ENCODE measurements at places on chromosomes 2 and 18. TPM values are rescaled to one million over a fixed set of nuclear protein-coding genes. Genes with fewer than 3 reads are reported as not detected.

DNA sequence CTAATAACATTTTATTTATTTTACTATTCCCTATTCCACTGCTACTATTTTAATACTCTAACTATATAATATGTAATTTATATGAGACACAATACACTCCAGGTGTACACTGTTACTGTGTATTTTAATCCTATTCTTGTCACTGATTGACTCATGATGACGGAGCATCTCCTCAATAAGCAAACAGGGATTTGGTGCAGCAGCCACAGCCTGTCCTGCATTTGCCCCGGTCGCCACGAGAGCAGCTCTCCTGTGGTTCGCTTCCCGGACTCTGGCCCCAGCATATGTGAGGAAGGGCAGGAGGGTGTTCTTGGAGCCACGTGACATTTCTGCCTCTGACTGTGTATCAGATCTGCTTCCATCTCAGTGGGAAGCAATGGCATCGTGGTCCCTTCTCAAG is 74.1 kb upstream of the PXDN start:
- no peak for DNase-seq

- DNase-seq, result no peak
Measured at GRCh38 chr2:39511219-39511604, 74.1 kb upstream of the MAP4K3 start.

DNA sequence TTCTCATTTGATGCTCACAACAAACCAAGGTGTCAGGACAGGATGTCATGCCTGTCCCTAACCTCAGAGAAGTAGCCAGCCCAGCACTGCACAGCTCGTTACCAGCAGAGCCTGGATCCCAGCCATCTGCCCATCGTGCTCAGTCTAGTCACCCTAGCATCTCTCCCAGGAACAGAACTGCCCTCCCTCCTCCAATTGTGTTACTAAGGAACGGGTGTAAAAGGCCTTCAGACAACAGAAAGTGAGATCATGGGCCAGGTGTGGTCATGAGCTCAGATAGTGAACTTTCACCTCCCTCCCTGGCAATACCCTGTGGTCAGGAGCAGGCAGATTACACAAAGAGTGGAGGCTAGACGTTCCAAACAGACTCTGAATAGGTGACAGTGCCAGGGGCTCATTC is 111.8 kb upstream of the PPP1CB start:
- no peak for DNase-seq

DNA sequence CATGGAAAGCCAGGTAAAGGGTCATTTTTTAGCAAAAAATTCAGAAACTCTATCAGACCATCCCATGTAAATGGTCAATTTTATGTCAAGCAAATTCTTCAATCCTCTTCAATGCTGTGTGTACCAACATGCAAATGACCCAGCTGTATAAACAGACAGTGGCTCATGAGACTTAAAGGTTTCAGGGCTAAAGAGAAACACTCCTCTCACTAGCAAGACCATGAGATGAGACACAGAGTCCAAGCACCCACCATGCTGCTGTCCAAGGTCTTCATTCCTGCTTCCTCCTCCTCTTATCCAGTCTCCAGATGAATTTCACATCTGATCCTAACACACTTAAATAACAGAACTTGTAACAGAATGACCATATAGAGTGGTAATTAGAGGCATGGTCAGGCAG is 30.8 kb upstream of the ONECUT2 start:
- DNase-seq, result no peak

DNA sequence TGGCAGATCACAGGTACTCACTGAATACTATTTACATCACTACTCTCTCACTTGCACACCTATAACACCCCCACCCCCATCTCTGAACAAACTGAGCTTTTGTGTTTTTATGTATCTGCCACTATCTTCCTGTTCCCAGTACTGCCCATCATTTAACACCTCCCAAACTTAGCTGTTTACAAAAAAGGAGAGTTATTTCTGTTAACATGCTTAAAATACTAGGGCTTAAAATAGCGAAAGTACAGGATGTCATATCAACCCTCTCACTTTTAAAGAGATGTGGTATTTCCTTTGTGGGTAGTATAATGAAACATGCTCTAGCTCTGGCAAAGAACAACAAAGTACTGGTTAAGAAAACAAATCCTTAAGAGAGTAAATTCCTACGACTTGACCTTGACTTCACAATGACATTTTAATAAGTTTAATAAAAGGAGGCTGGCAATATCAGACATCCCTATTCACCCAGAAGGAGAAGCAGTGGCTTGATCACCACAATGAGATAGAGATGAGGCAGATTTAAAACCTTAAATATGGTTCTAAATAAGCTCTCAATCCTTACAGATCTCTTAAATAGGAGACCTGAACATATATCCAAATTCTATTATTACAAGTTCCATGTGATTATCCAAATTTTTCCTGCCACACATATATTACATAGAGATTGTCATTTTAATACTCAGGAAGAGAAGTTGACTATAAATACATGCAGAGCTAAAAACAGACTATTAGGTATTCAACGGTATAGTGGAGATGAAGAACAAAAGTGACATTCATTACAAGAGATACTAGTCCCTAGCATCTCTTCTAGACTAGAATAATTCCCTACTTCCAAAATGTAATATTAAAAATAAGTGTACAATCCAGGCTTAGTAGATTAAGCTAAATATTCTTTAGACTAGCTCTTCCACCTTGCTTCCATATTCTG is 36.9 kb downstream of the TRAK2 start:
- DNase-seq, result no peak

GRCh38 chr2:38712871-38713270 is 38.3 kb downstream of the SRSF7 start:
- no peak for DNase-seq

DNA sequence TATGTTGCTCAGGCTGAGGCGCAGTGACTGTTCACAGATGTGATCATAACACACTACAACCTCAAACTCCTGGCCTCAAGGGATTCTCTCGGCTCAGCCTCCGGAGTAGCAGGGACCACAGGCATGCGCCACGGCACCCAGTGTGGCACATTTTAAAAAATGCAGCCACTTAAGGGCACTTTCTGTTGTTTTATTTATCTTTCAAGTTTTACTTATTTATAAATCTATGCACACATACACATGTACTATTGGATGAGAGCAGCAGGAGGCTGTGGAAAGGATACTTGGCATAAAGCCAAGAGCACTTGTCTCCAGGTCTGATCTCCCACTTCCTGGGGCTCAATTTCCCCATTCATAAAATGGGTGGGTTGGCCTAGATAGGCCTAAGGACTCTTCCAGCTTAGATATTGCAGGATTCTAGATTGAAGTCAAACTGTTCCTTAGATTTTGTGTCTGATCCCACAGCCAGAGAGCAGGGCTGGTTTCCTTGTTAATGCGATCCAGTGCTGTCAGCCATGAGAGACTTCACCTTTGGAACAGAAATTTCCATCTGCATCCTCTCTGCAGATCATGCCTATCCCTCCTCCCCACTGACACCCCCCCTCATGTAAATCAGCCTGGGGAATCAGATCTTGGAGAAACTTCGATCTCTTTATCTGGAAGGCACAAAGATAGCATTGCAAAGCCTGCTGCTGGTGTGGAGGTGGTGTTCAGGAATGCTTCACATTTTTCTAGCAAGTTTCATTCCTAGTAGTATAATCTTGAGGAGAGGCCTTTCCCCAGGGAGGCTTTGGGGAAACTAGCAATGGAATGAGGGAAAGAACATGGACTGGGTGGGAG is 24.7 kb downstream of the PCBP1 start:
- DNase-seq, result no peak

- DNase-seq, result no peak
Measured at GRCh38 chr2:198498516-198498915, 694.1 kb downstream of the PLCL1 start.

- DNase-seq, result no peak
Measured at GRCh38 chr2:177740700-177741099, 331.9 kb downstream of the PDE11A start.

DNA sequence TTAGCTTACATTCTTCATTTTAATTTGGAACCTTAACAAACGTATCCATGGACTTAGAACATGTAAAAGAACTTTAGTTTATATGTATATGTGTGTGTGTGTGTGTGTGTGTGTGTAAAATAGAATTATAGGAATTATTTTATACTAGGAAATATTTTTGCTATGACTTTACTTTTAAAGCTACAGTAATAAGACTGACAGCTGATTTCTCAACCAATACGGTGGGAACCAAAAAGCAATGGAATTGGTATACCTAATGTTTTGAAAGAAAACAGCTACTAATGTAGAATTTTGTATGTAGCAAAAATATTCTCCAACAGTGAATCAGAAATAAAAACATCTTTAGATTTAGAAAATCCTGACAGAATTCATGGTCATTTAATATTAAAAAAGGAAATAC is 146.5 kb upstream of the ARL4C start:
- no peak for DNase-seq

DNA sequence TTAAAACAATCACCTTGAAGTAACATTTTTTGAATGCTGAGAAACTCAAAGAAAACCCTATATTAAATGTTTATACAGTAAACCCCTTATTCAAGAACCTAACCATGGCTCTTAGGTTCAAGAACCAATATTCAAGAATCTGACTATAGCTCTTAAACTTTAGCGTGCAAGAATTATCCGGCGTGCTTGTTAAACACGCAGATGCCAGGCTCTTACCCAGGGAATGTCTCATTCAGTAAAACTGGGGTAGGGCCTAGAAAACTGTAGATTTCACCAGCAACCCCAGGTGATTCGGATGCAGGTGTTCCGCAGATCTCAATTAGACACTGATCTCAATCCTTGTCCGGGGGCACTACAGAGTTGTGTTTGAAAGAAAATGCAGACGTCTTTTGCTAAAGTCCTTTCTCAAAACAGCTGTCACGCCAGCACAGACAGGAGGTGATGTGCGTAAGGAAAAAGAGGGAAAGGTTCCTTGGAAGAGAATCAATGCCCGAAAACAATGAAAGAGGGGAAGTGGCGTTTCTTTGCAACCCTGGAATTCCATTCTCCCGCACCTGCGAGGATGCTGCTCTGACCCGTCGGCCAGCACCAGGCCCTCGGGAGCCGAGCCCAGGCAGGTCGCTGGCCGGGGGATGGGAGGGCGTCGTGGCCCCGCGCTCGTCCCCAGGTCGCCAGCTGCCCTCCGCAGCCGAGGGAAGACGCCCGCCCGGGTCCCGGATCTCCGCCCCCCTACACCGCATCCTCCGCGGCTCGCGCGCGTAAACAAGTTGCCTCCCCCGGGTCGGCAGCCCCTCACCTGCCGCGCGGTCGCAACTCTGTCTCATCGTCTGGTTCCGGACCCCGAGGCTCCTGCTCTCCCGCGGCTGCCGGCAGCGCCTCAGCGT is 851 bp downstream of the EIF2AK3 start:
- peak; percentile 73 for DNase-seq

DNA sequence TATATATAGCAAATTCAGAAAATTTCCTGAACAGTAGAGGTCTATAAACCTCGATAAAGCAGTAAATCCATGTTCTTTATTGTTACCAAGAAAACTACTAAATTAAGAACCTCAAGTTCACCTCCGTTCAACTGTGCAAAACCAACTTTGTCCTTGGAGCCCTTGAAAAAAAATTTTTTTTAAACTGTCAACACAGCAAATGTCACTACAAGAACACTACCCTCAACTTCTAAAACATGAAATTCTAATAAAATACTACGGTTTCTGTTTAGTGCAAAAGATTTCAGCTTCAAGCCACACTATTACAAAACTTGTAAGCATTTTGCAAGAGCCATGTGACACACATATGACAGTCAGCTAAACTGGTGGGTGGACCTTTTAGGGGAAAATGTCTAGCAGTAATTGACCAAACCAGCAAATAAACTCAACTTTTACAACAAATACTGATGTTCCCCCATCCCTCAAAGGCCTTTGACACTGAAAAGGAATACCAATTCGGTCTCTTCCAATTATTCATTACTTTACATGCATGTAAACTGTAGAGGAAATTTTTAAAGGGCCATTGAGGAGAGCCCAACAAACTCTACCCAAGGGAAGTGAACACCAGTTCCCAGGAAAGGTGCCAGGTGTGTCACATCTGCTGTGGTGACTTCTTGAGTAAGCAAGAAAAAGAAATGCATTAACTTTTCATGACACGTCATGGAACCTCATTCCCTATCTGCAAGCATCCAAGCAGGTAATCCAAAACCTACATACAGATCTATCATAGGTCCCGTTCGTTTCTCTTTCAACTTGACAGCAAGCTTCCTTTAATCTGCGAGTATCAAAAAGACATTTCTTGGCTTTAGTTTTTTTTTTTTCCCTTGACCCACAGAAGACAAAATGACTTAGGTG is 1.4 kb downstream of the RAB1A start:
- DNase-seq, result no peak

- DNase-seq, result no peak
Measured at GRCh38 chr18:44698518-44698917, 17.8 kb downstream of the SETBP1 start.

- DNase-seq, result no peak
Measured at GRCh38 chr2:69827796-69828540, 1.5 kb upstream of the GMCL1 start.

GRCh38 chr2:23673830-23674679 is 252.9 kb downstream of the ATAD2B start:
- DNase-seq, result peak; percentile 42

GRCh38 chr2:20621366-20622295 is 29.3 kb downstream of the HS1BP3 start:
- no peak for DNase-seq

DNA sequence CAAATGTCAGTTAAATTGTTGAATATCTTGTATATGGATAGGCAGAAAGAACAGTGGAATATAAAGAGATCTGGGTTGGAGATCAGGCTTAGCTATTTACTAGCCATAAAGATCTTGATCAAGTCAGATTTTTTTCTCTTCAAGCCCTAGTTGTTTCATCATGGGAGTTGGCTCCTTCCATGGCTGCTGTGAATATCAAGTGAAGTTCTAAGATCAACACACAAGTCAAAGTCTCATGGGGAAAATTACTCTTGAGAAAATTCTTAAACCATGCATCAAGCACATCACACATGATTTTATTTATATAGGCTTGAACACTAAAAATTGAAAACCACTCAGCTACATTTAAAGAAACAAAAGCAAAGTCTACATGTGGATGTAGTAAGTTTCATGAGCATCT is 79.8 kb downstream of the C1D start:
- no peak for DNase-seq

ESPNL gene
- not detected for polyA plus RNA-seq

FAM110C gene
- polyA plus RNA-seq, result 1.6 TPM

SCYGR6 gene
- polyA plus RNA-seq, result not detected

SCLY gene
- 21.2 TPM for polyA plus RNA-seq

SULT1C4 gene
- 3.0 TPM for polyA plus RNA-seq

GAD1 gene
- not detected for polyA plus RNA-seq
